Foreskin keratinocyte (primary cell): ENCODE measurements at places on chromosomes 7 and 10. TPM values are rescaled to one million over a fixed set of nuclear protein-coding genes. Genes with fewer than 3 reads are reported as not detected.

DNA sequence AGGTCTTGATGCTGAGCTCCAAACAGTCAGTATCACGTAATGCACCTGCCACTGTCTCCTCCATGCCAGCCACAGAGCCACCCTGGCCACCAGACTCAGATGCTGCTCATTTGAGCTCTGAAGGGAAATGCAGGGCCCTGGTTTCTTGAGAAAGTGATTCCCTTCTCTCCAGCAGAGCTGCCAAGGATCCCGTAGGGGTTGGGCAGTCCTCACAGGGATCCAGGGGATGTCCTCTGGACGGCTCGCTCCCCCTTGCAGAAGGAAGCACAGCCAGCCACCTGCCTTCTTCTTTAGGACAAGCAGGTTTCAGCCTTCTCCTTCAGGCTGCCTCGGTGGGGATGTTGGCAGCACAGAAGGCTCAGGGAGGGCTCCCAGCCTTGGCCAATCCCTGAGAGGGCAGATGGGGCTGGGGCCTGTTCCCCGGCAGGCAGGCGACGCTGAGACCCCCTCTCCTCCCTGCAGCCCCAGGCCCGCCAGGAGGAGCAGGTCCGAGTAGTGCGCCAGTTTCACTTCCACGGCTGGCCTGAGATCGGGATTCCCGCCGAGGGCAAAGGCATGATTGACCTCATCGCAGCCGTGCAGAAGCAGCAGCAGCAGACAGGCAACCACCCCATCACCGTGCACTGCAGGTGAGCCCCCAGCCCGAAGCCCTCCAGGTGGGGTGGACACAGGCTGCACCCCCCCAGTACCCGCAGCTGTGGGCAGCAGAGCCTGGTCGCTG is 48.9 kb downstream of the MKI67 start:
- DNase-seq: no peak

DNA sequence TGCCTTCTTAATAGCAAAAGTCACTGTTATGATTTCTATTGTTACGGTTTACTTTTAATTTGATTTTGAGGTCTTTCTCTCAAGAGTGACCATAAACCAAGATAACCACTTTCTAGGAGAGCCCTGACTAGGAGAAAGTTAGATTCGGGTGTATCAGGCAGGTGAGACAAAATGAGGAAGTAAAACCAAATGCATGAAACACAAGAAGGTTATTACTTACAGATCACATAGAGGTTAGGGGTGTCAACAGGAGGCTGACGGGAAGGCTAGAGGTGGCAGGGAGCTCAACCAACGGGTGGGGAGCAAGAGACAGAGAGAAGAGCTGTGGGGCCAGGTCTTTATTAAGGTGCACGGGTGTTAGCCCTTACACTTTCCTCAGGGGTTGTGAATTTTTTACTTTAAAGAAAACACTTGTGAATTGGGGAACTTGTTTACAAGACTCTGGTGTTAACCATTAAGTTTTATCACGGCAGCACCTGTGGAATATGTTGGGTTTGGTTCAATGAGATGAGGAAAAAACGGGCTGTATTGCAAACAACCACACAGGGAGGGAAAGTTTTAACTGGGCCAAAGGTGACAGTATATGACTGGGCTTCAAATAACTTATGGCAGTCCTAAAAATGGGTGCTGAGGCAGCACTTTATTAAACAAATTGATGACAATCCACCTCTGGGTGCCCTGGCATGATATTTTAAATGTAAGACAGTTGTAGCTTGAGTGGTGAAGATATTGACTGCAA is 154.9 kb downstream of the SDHAF3 start:
- DNase-seq: no peak

GRCh38 chr7:140146574-140146973 is 30.2 kb downstream of the KDM7A start:
- DNase-seq: no peak

DNA sequence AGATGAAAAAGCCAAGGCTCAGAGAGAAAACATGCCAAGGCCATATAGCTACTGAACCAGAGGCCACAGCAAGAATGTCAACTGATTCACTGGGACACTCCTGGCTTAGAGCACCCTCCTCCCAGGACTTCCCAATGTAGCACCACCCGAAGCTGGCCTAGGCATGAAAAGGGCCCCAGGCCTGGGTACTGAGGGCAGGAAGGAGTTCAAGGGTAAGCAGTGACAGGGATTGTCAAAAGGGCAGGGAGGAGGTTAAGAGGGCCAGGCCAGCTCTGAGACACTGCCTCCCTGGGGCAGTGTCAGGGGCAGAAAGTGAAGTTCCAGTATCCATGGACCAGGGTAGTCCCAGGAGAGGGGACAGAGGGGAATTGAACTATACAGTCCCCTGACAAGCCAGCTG is 57.8 kb downstream of the FRMPD2 start:
- no peak for DNase-seq

- DNase-seq: no peak
Observed at GRCh38 chr10:17435953-17436352, 18.4 kb downstream of the ST8SIA6 start.

DNA sequence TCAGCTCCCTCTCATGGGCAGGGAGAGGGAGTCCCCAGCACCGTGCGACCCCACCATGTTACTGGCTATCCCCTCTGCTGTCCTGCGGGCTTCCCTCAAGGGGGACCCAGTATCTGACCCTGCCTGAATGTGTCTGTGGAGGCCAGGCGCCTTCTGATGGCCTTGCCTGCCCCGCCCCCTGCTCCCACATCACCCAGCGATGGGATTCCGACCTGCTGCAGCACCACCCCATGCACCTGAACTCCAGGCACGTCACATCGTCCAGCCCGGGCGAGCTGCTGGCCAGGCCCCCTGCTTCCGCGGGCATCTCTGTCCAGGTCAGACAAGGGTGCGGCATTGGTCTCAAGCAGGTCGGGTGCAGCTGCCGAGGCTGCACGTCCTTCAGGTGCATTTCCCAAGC is 19.0 kb downstream of the LRRC27 start:
- no peak for DNase-seq

DNA sequence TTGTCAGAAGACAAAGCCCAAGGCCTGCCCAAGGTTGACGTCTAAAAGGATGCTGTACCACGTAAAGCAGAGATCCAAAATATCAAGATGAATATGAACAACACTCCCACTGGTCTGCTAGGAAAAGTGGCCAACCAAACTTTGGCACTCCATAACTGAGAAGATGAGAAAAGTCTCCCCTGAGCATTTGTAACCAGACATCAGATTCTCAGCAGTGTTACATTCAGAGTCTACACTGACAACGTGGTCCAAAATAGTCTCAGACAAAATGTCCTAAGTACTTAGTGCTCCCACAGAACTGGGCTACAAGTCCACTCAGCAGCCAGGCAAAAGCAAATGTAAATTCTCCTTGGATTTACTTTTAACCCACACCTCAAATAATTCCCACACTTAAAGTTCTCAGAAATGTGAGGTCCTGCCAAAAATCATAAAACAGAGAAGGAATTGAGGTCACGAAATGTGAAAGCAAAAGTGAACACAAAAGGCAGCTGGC is 185.1 kb upstream of the NOBOX start:
- DNase-seq: no peak

- no peak for DNase-seq
Observed at GRCh38 chr10:118505363-118505762, 90.1 kb downstream of the PRLHR start.

DNA sequence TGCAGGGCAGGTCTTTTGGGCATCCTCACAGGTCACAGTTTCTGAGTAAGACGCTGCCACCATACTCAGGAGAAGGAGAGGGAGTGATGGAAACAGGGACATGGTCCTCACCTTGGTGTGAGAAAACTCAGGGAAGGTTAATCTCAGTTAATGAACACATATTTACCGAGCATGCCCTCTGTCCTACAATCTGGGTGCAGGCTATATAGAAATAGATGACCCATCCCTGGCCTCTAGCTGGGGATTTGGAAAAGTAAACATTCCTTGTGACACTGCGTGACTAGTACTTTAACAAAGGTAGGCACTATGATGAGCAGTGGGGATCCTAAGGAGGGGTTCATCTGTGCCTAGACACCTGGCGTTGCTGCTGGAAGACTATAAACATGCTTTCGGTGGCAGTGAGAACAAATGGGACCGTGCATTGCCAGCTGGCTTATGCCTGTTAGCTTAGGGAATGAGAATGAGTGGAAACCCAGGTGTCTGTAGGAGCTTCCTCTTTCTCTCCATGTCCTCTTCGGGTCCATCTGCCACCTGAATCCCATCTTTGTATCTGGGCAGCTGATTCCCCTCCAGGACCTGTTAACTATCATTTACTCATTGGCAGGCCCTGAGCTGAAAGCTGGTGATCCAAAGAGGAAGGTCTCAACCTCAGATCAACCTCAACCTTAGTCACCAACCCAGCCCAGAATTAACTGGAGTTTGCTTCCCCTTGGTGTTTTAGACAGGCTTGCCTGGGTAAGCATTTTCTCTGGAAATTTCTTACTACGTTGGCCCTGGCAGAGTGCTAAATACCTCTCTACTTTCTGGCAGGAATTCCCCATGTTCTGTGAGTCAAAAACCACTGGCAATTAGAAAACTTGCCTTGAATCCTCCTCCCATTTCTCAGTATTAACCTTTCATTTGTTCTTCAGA is 794 bp downstream of the MBL2 start:
- peak; percentile 31 for DNase-seq

DNA sequence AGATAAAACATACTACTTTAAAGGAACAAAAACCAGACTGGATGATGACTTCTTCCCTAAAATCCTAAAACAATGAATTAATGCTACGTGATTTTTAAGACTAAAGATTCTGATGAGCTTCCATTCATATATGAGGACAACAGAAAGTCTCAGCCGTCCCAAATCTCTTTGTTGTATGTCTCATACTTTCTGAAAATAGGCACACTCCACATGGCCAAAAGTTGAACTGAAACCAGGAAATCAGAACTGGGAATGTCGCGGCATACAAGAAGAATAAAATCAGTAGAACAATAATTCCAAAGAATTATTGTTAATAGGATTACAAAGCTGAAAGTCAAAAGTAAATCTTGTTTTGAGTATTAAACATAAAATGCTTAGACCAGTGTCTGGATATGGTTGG is 195.4 kb upstream of the GHITM start:
- no peak for DNase-seq

DNA sequence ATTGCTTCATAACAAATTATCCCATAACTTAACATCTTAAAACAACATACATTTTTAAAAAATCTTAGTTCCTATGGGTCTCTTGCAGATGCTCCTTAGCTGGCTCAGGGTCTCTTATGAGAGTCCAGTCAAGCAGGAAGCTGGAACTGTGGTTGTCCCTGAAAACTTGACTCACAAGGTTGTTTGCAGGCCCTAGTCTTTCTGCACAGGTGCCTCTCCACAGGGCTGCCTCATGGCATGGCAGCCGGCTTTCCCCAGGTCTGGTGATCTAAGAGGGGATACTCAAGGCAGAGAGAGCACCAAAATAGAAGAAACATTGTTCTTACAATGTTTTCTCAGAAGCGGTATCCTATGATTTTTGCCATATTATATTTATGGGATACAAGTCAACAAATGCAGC is 127.1 kb downstream of the CDK14 start:
- no peak for DNase-seq

DNA sequence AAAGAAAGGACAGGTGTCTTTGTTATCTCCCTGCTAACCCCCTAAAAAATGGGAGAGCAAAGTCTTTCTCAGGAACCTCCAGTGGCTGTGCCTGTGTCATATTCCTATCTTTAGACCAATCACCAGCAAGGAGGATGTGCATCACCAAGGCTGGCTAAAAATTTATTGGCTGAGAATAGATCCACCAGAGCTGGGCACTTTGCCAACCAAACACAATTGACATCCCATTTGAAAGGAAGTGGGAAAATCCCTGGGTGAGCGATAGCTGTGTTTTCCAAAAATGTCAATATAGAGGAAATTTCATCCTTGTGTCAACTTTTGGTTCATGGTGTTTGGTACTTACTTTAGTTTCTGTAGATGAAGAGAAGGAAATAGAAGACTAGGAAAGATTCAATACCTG is 13.1 kb upstream of the GPR141 start:
- no peak for DNase-seq

DNA sequence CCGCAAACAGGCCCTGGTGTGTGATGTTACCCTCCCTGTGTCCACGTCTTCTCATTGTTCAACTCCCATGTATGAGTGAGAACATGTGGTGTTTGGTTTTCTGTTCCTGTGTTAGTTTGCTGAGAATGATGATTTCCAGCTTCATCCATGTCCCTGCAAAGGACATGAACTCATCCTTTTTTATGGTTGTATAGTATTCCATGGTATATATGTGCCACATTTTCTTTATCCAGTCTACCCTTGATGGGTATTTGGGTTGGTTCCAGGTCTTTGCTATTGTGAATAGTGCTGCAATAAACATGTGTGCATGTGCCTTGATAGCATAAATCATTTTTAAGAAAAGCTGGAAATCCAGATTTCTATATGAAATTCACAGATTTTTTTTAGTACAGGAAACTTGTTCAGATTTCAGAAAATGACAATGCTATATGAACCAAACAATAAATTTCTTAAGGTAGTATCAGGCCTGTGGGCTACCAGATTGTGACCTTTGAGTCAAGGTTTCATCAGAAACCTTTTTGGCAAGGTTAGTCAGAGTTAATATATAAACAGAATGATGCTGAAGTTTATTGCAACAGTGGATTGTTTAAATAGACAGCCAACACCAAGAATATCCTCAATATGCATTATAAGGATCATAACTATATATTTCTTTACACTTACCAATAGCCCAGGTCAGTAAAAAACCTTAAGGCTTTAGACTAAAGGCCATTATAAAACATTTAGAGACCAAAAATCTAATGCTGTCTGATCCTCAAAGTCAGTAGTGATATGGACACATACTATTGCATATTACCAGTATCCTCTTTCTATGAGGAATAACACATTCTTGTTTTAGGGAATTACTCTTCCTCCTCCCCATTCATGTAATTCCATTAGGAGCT is 68.7 kb upstream of the PAPSS2 start:
- no peak for DNase-seq

DNA sequence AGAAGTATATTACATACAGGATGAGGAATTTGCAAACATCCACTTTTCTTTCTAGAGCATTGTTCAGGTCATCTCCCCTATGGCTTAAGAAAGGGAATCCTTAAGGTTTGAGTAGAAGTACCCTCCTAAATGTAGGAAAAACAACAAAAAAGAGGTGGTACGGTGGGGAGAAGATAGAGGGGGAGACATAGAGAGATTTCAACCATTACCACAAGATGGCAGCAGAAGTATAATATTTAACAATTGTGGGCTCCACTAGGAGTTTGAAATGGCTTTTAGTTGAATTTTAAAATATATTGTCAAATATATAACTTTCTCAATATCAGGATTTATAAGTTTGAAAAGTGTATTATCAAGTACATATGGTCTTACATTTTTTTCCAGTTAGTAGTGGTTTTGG is 72.7 kb upstream of the PRKG1 start:
- no peak for DNase-seq

GRCh38 chr7:79037001-79037400 is 416.5 kb downstream of the MAGI2 start:
- no peak for DNase-seq

Gene CRHR2
- not detected in 2 replicates for polyA plus RNA-seq

Gene NODAL
- 0.12 and 0.29 TPM in 2 replicates for polyA plus RNA-seq

Gene IQUB
- 0.01 TPM in 1 of 2 replicates, not detected in the other for polyA plus RNA-seq

Gene SLC29A4
- 0.70 and 1.1 TPM in 2 replicates for polyA plus RNA-seq

Gene HOGA1
- polyA plus RNA-seq: 0.38 and 0.51 TPM in 2 replicates

Gene PNLIPRP3
- polyA plus RNA-seq: 9.7 and 13.7 TPM in 2 replicates

Gene ZNF248
- polyA plus RNA-seq: 1.3 and 1.6 TPM in 2 replicates

Gene PRKCQ
- polyA plus RNA-seq: 4.1 and 4.3 TPM in 2 replicates

Gene WDFY4
- not detected in 2 replicates for polyA plus RNA-seq

Gene IL6
- 0.07 TPM in 1 of 2 replicates, not detected in the other for polyA plus RNA-seq

Gene DIP2C
- polyA plus RNA-seq: 1.2 and 1.3 TPM in 2 replicates

Gene MKLN1
- 16.3 and 16.9 TPM in 2 replicates for polyA plus RNA-seq
